Fibroblast of the conjunctiva (primary cell): ENCODE measurements at places on chromosomes 16 and 17.

- DNase-seq, result no peak
Measured at GRCh38 chr16:73093146-73094144, 45.5 kb upstream of the ZFHX3 start.

DNA sequence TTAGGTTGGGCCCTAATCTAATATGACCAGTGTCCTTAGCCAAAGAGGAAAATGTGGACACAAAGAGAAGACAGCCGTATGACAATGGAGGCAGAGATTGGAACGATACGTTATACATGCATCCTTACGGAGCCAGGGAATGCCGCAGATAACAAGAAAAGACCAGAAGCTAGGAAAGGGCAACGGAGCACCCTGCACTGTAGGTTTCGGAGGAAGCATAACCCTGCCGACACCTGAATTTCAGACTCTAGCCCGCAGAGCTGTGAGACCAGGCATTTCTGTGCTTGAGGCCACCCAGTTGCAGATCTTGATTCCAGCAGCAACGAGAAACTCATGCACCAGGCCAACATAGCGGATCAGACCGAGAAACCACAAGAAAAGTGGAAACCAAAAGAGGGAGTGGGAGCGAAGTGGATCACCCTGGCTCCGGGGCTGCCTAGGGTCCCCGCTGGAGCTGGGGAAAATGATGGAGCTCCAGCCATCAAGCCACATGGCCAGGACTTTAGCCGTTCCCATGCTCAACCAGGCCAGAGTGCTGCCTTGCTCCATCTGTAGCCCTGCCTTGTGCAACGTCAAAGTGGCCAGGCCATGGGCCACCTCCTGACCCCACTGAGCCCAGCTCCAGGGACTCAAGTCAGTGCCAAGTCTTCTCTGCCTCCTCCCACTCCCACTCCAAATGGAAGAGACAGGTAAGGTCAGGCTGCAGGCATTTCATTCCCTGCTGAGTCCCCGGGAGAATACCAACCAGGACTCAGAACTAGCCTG is 51.7 kb upstream of the RPL38 start:
- no peak for DNase-seq

DNA sequence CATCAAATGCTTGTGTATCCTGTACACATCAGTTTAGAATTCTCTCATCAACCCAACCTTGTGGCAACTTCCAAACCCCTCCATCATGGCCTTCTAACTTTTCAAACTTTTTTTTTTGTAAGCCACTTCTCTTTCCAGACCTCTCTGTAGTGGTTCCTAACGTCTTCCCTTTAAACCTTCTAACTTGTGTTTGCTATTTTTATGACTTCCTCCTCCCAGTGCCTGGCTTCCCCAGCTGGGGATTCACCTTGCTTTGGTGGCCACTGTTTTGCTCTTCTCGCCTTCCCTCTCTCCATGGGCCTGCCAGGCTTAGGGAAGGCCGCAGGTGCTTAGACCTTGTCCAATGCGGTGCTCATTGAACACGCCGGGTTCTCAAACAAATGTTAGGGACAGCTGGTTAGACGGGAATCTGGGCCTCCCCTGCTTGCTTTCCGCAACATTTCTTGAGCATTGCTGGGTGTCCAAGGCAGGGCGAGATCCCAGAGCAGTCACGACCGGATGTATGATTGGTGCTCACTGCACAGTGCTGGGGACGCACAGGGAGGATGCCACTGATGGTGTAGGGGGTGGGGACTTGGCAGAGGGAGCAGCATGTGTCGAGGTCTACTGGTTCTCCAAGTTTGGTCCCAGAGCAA is 1.1 kb upstream of the XYLT2 start:
- no peak for DNase-seq

GRCh38 chr16:82328881-82329469 is 159.0 kb upstream of the MPHOSPH6 start:
- DNase-seq, result no peak

- no peak for DNase-seq
Measured at GRCh38 chr17:65487161-65487560, 74.3 kb downstream of the AXIN2 start.

- no peak for DNase-seq
Measured at GRCh38 chr16:71303938-71304337, 14.7 kb upstream of the CMTR2 start.

DNA sequence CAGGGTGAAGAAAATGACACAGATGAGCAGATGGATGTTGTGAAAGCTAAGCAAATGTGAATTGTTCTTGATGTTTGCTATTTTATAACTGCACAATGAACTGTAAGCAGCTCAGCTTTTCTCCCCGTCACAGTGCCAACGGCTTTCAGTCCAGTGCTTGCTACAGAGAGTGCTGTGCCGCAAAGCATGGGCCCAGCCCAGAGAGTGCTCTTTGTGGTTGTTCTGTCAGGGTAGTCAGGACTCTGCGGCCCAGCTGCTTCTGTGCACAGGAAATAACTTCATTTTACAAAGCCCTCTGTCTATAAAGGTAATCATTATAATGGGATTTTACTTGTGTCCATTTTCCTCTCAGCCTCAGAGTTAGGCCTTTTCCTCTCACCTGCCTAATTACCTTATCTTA is 39.1 kb downstream of the CDRT15 start:
- no peak for DNase-seq

DNA sequence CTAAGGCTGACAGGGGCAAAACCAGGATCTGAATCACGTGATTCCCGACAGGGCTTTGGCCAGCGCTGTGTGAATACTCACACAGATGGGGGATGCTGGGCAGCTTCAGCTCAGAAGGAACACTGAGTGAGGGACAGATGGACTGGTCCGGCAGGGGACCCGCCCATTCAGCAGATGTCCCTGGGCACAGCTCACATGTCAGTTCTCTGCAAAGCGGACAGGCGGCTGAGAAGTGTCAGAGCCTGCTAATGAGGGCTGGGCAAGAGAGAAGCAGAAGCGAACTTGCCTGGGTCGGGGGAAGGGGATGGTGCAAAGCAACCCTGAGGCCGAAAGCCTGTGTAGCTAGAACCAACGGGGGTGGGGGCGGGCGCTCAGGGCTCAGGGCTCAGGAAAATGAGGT is 11.9 kb upstream of the GLIS2 start:
- DNase-seq, result no peak

- DNase-seq, result no peak
Measured at GRCh38 chr16:85171759-85172454, 59.6 kb upstream of the CIBAR2 start.

DNA sequence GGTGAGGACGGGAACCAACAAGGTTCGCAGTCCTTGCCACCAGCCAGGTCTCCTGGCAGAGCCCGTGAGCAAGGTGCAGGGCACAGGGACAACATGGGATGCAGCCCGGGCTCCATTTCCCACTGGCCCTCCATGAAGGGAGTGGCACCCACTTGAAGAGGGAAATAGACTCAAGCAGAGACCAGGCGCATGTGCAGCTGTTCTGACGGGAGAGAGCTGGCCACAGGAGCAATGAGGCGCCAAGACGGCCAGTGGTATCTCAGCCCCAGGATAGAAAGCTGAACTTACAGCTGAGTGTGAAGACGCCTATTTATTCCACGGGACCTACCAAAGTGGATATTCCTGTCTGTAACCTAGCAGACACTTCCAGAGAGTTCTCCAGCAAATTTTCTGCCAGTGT is 8.2 kb upstream of the FOXJ1 start:
- DNase-seq, result no peak

DNA sequence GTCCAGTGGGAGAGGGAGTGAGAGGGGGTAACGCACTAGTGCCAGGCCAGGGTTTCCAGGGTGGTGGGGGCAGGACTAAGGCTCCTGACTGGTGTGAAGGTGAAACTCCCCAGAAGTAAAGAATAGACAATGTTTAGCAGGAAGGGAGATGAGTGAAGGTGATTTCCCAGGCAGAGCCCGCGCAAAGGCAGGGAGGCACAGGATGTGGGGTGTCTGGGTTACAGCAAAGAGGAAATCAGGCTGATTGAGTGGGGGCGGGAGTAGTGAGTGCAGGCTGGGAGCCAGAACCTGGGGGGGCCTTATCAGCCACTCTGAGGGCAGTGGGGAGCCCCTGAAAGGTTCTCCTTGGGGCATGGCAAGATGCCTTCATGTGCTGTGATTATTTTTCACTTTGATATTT is 167.5 kb downstream of the UTP18 start:
- DNase-seq, result no peak

- no peak for DNase-seq
Measured at GRCh38 chr17:72492941-72493340, 372.1 kb downstream of the SOX9 start.

GRCh38 chr17:11969565-11969964 is 27.7 kb downstream of the ZNF18 start:
- no peak for DNase-seq

GRCh38 chr17:76405607-76405966 is 21.2 kb downstream of the SPHK1 start:
- DNase-seq, result no peak

DNA sequence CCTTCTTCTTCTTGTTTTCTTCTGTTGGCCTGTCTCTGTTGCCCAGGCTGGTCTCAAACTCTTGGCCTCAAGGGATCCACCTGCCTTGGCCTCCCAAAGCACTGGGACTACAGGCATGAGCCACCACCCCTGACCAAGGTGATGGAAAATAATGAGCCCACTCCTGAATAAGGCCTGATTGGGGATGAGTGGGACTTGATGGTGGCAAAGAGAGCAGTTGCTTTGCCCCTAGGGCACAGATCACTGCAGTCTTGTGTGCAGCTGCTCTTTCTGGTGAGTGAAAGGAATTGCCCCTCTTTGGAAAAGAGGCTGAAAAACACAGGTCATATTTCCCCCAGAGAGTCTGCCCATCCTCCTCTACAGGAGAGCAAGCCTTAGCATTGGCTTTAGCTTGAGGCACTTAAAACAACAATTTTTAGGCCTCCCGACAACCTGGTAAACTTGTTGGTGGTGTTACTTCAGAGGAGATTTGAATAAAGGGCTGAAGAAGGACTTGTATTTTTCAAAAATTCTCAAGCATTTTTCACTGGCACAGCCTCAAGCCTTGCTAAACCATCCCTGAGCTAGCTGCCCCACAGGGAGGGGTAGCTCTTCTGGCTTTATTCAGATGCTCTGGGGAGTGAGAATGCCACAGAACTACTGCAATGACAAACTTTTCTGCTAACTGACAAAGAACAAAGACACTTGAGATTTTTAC is 6.1 kb upstream of the PDP2 start:
- peak; percentile 27 for DNase-seq
